K562 (cell line): ENCODE measurements at places on chromosomes 7 and 10. TPM values are rescaled to one million over a fixed set of nuclear protein-coding genes. Genes with fewer than 3 reads are reported as not detected.

The INA gene
- total RNA-seq, result not detected in 2 replicates

The FAM131B gene
- total RNA-seq, result 0.04 TPM in 2 replicates

The CXCL12 gene
- total RNA-seq, result 0.18 and 0.49 TPM in 2 replicates

The CFAP46 gene
- total RNA-seq, result not detected in 2 replicates

DNA sequence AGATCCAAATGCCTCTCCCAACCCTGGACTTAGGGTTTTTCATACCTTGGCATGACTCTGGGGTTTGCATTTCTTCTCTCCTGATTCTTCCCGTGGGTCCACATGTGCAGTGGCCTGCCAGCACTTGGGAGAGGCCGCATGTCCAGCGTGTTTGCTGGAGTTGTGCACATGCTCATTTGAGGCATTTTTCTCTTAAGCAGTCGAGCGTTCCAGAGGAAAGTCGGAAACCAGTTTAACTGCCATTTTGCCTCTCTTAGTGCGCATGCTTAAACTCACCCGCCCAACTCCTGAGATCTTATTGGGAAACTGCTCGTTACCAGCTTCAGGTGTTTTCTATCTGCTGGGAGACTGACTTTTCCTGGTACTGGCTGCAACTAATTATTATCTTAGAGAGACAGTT is 888.4 kb upstream of the PHF14 start:
- no peaks in the 10 kb centered on the region for H3K4me1 ChIP-seq
- no peak overlapping the region for H3K4me3 ChIP-seq
- H3K36me3 ChIP-seq, result no peaks in the 10 kb centered on the region
- peak overlapping the region; percentile 52; the same call in 1 of the 3 replicates for H3K27ac ChIP-seq

GRCh38 chr10:72682638-72683037 is 9.3 kb upstream of the MCU start:
- H3K36me3 ChIP-seq, result no peaks in the 10 kb centered on the region
- peaks cover 12% of the 10 kb centered on the region for H3K4me1 ChIP-seq
- no peak for DNase-seq
- H3K4me3 ChIP-seq, result no peak overlapping the region

DNA sequence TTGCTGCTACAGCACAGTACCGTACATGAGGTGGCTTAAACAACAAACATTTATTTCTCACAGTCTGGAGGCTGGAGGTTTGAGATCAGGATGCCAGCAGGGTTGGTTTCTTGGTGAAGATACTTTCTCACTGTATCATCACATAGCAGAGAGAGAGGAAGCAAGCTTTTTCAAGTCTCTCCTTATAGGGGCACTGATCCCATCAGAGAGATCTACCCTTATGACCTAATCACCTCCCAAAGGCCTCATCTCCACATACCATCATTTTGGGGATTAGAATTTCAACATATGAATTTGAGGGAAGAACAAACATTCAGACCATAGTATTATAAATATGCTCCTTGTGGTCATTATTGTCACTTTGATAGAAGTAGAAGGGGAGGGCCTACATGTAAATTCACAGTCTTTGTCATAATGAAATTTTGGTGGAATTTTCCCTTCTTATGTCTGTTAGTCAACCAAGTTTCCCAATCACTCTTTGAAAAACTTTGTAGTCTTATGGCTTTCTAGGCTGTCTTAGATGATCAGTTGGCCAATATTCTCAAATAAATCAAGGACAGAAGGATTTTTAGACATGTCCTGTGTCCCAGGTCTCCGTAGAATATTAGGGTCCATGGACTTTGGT is 606.2 kb downstream of the LRMDA start:
- H3K27ac ChIP-seq, result no peak overlapping the region
- H3K27me3 ChIP-seq, result peaks cover 4% of the 10 kb centered on the region; the same call in 1 of the 2 replicates
- H3K4me1 ChIP-seq, result no peaks in the 10 kb centered on the region
- no peak for DNase-seq
- no peaks in the 10 kb centered on the region for H3K36me3 ChIP-seq

GRCh38 chr7:156780724-156781455 is 112.1 kb downstream of the LMBR1 start:
- H3K36me3 ChIP-seq, result peaks cover 16% of the 10 kb centered on the region
- peak overlapping the region; percentile 55; the same call in 1 of the 3 replicates for H3K27ac ChIP-seq
- H3K4me1 ChIP-seq, result no peaks in the 10 kb centered on the region
- no peaks in the 10 kb centered on the region for H3K27me3 ChIP-seq

DNA sequence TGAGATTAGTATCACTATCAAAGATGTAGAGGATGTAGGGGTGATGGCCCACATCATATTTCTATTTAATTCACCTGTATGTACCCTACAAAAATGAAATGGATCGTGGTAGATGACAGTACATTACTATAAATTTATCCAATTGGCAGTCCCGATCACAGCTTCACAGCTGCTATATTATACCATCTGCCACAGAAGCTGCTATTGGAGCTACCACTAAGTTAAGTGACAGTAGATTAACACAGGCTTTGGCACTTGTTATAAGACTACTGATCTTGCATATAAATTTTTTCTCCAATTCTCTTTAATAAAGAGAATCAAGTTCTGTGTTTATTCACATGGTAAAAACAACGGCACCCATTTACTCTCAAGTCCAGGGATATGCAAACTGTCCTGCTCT is 24.9 kb upstream of the MAGI2 start:
- no peaks in the 10 kb centered on the region for H3K4me1 ChIP-seq
- no peak overlapping the region for H3K27ac ChIP-seq
- no peak overlapping the region for H3K4me3 ChIP-seq
- no peaks in the 10 kb centered on the region for H3K27me3 ChIP-seq
- H3K36me3 ChIP-seq, result no peaks in the 10 kb centered on the region

DNA sequence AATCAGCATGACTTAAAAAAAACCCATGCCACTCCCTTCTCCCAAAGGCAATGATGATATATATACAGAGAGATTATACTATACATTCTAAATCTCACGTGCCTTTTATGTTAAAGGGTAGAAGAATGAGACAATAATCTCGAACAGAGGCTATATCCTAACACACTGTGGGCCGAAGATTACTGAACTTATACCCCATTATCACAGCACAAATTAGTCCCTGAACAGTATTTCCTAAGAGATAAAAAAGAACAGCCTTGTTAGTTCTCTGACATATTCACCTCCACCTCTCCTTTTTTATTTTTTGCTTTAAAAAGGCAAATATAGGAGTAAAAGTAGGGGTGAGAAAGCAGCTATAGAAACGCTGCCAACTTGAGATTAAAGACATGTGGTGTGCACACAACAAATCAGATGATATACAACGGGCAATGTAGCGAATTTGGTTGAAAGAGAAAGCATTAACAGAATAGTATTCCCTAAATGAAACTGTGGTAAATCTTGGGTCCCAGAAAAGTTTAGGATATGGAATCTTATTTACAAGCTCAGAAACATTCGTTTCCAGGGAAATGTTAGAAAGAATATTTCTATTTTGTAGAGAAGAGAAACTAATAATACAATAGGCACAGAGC is 69.5 kb downstream of the JMJD1C start:
- peak overlapping the region; percentile 29; the same call in 1 of the 3 replicates for H3K27ac ChIP-seq
- DNase-seq, result no peak
- H3K4me1 ChIP-seq, result peaks cover 5% of the 10 kb centered on the region; the same call in 2 of the 3 replicates
- H3K36me3 ChIP-seq, result no peaks in the 10 kb centered on the region

DNA sequence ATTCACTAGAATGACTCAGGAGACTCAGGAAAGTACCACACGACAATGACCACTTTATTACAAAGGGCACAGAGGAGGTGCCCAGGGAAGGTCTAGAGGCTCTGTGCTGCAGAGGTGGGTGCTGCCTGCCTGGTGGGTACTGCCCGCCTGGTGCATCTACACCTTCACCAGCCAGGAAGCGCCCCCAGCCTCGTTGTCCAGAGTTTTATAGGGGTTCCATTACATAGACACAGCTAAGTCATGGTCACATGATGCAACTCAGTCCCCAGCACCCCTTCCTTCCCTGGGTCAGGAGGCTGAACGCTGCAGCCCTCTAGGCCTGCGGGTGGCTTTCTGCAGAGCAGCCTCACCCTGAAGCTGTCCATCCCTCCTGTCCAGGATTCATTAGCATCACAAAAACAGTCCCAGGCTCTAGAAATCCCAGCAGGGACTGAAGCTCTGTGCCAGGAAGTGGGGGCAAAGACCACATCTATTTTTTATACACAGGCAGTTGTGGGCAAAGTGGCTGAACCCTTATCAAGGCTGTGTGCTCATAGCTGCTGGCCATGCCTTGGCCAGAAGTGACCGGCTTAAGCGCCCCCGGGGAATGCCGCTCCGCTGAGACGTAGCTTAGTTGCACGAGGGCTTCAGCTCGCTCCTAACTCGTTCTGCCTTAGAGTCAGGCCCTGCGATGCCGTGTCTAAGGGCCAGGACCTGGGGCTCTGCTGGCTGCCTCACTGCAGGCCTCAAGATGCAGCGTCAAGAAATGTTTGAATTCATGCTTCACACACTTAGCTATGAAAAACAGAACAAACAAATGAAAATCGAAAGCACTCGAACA is 219.0 kb downstream of the GLRX3 start:
- H3K27me3 ChIP-seq, result no peaks in the 10 kb centered on the region
- H3K4me3 ChIP-seq, result no peak overlapping the region
- no peaks in the 10 kb centered on the region for H3K36me3 ChIP-seq
- no peak for DNase-seq

DNA sequence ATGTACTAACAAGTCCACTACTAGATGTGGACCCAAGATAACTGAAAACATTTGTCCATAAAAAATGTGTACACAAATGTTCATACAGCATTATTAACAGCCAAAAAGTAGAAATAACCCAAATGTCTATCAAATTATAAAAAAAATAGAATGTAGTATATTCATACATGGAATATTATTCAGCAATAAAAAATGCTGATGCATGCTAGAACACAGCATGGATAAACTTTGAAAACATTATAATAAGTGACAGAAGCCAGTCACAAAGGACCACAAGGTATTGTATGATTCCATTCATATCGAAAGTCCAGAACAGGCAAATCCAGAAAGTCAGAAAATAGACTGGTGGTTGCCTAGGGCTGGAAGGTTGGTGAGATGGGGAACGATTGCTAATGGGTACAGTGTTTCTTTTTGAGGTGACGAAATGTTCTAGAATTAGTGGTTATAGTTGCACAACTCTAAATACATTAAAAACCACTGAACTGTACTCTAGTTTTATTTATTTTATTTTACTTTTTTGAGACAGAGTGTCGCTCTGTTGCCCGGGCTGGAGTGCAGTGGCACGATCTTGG is 43.3 kb upstream of the ANLN start:
- peaks cover under 1% of the 10 kb centered on the region for H3K27me3 ChIP-seq
- no peak overlapping the region for H3K27ac ChIP-seq
- DNase-seq, result no peak
- H3K4me1 ChIP-seq, result no peaks in the 10 kb centered on the region

GRCh38 chr7:155484483-155485399 is 26.8 kb downstream of the EN2 start:
- H3K27me3 ChIP-seq, result peaks cover 83% of the 10 kb centered on the region
- no peaks in the 10 kb centered on the region for H3K36me3 ChIP-seq
- no peak for DNase-seq
- H3K4me1 ChIP-seq, result no peaks in the 10 kb centered on the region
- H3K27ac ChIP-seq, result no peak overlapping the region

DNA sequence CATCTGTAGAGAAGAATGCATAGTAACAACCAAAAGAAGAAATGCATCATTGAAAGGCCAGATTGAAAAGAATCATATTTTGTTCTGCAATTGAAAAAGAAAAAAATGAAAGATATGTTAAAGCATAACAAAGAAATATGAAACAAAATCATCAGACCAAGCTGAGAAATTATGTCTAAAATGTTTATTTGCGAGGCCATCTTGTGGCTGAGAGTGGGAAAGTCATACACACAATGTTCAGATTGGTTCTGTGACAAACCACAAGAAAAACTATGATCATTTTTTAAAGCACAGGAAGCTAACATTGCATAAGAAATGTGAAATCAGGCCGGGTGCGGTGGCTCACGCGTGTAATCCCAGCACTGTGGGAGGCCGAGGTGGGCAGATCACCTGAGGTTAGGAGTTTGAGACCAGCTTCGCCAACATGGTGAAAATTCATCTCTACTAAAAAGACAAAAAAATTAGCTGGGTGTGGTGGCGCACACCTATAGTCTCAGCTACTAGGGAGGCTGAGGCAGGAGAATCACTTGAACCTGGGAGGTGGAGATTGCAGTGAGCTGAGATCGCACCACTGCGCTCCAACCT is 36.6 kb downstream of the ABCB5 start:
- no peak overlapping the region for H3K27ac ChIP-seq
- no peak for DNase-seq
- no peak overlapping the region for H3K4me3 ChIP-seq
- no peaks in the 10 kb centered on the region for H3K4me1 ChIP-seq
- no peaks in the 10 kb centered on the region for H3K27me3 ChIP-seq

- H3K4me1 ChIP-seq, result peaks cover 12% of the 10 kb centered on the region
- no peaks in the 10 kb centered on the region for H3K27me3 ChIP-seq
- no peak overlapping the region for H3K4me3 ChIP-seq
- no peaks in the 10 kb centered on the region for H3K36me3 ChIP-seq
Observed at GRCh38 chr7:55369427-55370400, 4.6 kb downstream of the LANCL2 start.

DNA sequence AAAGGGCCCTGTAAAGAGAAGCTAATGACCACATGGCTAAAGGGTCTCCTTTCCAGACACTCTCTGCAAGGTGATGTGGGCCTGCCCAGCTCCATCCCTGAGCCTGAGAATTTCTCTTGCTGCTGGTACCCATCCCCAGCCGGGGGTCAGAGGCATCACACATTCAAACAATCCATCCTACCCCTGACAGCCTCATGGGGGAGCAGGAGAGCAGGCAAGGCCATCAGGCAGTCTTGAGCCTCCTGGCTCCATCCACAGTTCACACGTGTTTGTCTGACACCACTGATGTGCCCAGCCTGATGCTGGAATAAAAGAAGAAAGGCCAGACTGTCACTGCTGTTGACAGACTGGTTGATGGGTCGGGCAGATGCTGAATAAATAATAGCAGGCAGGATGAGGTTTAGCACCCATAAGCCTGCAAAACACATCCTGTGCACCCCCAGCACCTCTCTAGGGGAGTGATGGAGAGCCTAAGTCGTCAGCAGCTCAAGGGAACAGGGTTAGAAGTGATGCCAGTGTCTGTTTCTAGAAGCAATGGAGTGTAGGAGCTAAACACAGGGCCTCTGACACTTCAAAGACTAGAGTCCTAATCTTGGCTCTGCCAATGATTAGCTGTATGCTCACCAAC is 43.5 kb downstream of the TLL2 start:
- H3K4me1 ChIP-seq, result no peaks in the 10 kb centered on the region
- H3K4me3 ChIP-seq, result no peak overlapping the region
- H3K36me3 ChIP-seq, result no peaks in the 10 kb centered on the region

GRCh38 chr10:10432296-10433035 is 585.2 kb upstream of the CELF2 start:
- H3K27me3 ChIP-seq, result no peaks in the 10 kb centered on the region
- no peaks in the 10 kb centered on the region for H3K4me1 ChIP-seq
- no peak overlapping the region for H3K27ac ChIP-seq
- no peak overlapping the region for H3K4me3 ChIP-seq
- no peaks in the 10 kb centered on the region for H3K36me3 ChIP-seq

GRCh38 chr7:135285547-135286233 is 52.1 kb downstream of the STRA8 start:
- H3K4me3 ChIP-seq, result no peak overlapping the region
- no peaks in the 10 kb centered on the region for H3K36me3 ChIP-seq
- peaks cover 37% of the 10 kb centered on the region for H3K27me3 ChIP-seq
- no peak for DNase-seq

GRCh38 chr10:78563314-78563713 is 505.5 kb upstream of the ZMIZ1 start:
- no peak overlapping the region for H3K27ac ChIP-seq
- peaks cover 2% of the 10 kb centered on the region; the same call in 1 of the 3 replicates for H3K27me3 ChIP-seq
- DNase-seq, result no peak
- H3K36me3 ChIP-seq, result no peaks in the 10 kb centered on the region
